Right atrium auricular region (tissue), 2 donors: ENCODE measurements at places on chromosomes 12 and 14. TPM values are rescaled to one million over a fixed set of nuclear protein-coding genes. Genes with fewer than 3 reads are reported as not detected.

GRCh38 chr12:110739488-110739887, 3.2 kb downstream of the PPP1CC start:
- DNase-seq, result peak; percentile 5

DNA sequence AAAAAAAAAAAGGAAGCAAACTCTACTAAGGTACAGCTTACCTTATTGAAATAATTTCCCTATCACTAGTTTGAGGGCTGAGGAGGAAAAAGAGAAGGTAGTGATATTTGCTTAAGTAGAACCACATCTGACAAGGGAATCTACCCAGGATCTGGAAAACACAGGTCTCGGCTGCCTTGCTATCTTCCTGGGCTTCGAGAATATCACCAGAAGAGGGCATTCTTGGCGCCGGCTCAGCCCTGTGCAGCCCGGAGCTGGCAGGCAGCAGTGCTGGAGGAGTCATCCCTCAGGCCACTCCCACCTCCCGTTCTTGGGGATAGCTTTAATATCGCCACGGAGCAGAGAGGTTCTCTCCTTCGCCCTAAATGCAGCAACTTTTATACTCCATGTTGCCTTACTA, 1181.2 kb downstream of the VRK1 start:
- peak; percentile 76 for DNase-seq

- no peak for DNase-seq
Measured at GRCh38 chr12:78101113-78101876, 270.6 kb downstream of the NAV3 start.

GRCh38 chr12:8226355-8226754, 1.1 kb downstream of the FAM90A1 start:
- DNase-seq, result peak; percentile 53

DNA sequence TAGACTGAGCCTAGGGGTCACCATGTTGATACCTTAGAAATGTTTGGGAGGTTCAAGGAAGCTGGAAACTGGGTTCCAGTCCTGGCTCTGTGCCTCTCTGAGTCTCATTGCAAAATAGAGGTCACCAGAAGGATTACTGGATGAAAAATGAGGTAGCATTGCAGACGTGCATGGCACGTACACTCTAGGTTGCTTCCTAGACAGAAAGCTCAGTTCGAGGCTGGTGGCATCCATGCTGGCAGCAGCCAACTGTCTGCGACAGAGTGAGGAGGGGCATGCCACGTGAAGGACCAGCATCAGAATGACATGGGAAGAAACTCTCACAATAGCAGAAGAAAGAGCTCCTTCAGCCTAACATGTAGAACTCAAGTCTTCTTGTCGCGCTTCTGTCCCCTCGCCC, 4.6 kb upstream of the CYP46A1 start:
- DNase-seq, result no peak

- no peak for DNase-seq
Measured at GRCh38 chr12:32053881-32054624, 52.6 kb upstream of the BICD1 start.

- no peak for DNase-seq
Measured at GRCh38 chr14:102622262-102622885, 29.9 kb downstream of the RCOR1 start.

Gene A2ML1
- total RNA-seq, result not detected
